ENCODE measurements at places on chromosomes 6 and 20.
A peak's percentile ranks its signal among the peaks of the same experiment; 100 is the strongest.

GRCh38 chr6:39197922-39198500 lies 31.3 kb downstream of the KCNK5 start:
- DNase-seq = no peak

- no peak for DNase-seq
Measured at GRCh38 chr6:150069706-150070105, 785 bp upstream of the ULBP3 start.

DNA sequence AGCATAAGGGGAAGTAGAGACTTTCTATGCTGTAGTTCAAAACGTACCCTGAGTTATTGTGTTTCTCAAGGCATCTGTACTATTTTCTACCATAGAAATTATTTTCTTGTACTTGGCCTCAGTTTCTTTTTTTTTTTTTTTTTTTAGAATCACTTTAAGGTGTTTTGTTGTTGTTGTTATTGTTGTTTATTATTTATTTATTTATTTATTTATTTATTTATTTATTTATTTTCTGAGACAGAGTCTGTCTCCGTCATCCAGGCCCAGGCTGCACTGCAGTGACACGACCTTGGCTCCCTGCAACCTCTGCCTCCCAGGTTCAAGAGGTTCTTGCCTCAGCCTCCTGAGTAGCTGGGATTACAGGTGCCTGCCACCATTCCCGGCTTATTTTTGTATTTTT lies 179.1 kb downstream of the GRIK2 start:
- no peak for DNase-seq

DNA sequence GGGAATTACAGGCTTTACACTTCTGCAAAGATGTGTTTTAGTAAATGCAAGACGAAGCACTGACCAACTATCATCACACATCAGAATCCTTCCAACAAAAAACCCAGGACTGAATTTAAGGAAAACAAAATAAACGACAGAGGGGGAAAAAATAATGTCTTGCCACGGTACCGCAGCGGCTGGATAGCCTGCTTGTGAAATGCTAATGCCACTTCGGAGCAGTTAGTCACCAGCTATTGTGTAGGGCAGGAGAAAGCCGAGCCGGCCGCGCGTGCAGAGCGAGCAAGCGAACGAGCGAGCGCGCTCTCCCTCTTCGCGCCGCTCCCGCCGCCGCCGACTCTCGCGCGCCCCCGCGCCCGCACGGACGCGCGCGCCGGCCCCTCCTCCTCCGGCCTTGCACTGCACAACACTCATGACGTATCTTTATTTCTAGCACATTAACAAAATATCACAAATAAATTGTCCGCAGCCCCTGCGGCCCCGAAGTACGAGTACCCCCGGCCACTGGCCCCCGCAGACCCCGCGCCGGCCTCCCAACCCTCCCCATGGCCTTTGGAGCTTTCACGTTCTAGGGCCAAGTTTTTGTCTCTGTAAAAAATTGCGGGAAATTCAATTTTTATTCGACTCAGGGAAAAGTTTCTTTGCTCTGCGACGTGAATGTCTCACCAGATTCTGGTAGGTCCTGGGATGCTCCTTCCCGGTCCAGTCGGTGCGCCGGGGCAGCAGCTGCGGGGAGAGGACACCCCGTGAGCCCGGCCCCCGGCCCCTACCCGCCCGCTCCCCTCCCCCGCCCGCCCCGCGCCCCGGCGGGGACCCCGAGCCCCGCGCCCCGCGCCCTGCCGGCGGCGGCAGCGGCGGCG lies 1.0 kb downstream of the PHIP start:
- DNase-seq = peak; percentile 83

DNA sequence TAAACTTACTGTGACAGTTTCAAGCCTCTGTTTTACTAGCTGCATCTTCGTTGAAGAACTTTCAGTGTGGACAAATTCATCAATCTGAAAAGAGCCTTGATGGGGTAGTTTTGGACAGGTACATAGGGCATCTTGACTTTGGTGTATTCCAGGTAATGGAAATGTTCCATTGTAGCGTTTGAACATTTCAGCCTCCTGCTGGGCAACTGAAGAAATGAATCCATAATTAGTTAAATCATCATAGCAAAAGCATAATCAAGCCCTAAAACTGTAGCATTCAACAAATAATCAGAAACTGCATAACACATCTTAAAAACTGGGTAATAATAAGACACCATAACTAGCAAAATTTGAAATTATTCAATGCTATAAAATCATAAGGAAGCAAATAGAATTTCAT lies 86.2 kb downstream of the AHI1 start:
- DNase-seq = no peak

- no peak for DNase-seq
Measured at GRCh38 chr6:143090314-143091044, 29.8 kb downstream of the AIG1 start.

GRCh38 chr20:47677635-47678453 lies 107.4 kb downstream of the SULF2 start:
- DNase-seq = peak; percentile 20

- DNase-seq = no peak
Measured at GRCh38 chr20:58710481-58711265, 18.1 kb downstream of the NPEPL1 start.

DNA sequence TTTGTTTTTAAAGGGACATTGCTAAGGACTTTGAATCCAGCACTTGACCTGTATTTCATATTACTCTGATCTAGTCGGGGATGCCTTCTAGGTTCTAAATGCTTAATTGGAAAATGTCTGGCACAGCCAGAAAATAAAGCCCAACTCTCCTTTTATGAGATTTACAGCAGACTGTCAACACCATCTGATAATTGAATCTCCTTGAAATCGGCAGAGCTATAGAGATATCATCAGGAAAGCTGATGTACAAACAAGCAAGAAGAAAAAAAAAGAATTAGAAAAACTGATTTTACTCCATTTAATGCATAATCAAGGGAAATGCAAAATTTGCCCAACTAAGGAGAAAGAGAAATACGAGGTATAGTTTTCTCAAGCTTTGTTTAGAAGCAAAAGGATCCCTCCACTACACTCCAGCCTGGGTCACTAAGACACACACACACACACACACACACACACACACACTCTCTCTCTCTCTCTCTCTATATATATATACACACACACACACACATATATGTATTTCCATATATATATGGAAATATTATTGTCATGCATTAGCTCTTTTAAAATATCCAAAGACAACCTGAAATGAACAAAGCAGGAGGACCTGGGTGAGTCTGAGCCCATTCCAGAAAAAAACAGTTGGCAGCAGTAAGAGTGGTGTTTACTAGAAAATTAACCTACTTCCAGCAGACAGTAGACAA lies 9.5 kb upstream of the FOXC1 start:
- no peak for DNase-seq

GRCh38 chr6:42086046-42087035 lies 36.0 kb downstream of the TAF8 start:
- DNase-seq = no peak

DNA sequence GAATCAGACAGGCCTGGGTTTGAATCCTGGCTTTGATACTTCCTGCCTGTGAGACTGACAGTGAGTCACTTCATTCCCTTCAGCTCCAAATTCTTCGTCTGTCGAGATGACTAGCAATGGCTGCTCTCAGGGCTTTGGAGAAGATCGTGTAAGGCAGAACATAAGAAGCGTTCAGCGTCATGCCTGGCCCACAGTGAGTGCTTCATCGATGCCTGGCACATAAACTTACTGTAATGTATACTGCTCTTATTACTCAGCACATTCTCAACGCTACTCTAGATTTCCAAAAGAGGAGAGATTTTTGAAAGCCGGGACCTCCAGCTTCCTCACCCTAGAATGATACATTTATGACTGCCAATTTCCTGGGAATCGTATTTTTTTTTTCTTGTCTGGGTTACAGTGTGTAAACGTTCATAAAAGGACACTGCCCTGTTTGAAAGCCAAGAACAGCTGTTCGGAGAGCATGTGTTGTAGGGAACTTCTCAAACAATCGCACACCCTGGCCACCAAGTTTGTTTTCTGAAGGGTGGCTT lies 16.2 kb upstream of the BCAS1 start:
- no peak for DNase-seq

DNA sequence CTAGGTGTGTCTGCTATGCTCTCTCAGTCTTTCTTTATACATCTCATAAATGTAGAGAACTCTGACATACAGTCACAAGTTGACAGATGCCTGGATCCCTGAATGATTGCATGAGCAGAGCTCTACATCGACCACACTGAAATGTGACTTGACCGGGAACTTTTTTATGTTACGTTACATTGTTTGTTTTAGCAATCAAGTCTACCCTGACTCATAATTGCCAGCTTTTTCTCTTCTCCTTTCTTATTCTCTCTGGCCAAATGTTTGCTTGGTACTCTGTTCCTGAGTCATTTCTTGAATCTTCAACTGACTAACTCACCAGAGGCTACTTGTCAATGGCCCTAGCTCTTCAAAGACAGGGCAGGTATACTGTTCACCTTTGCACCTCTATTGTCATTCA lies 213.6 kb upstream of the DTNBP1 start:
- DNase-seq = no peak

DNA sequence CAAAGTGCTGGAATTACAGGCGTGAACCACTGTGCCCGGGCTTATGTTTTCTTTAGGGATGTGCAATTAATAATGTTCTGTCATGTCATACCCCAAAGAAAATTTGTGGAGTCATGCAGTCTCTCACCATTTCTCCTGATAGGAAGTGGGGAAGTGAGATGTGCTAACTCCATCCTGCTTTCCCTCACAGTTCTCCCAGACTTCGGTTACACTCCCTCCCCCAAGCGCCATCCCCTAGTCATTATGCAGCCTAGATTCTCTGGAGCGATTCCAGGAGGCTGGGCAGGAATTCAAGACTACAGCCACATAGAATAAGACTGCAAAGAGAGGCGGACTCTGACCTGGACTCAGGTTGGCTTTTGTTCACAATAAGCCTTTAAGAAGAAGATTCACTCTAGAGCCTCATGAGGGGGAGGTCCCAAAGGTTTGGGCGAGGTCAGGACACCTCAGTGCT lies 271.4 kb downstream of the ALDH8A1 start:
- DNase-seq = no peak

GRCh38 chr6:128149796-128150195 lies 248.9 kb upstream of the THEMIS start:
- DNase-seq = no peak

DNA sequence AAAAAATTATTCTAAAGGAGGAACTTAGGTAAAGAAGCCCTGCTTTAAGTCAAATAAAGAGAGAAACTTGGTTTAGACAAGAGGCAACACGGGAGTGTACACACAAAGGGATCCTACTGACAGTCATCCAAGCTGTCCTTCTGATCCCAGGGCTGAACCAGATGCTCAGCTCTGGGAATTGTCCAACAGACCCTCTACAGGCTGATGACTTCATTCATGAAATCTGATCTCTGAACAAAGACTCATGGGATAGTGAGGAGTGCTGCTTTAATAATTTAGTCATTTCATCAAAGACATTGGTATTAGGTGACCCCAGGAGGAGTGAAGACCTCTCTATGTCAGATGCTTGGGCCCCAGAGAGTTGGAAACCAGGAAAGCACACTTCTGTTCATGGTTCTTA lies 65.6 kb upstream of the ARMH2 start:
- DNase-seq = no peak

GRCh38 chr6:17987447-17987696 lies at the start of gene KIF13A:
KIF13A (minus strand) TSS chr6:17987635; CDS start chr6:17987463, 172 bp downstream.
- no peak for DNase-seq

DNA sequence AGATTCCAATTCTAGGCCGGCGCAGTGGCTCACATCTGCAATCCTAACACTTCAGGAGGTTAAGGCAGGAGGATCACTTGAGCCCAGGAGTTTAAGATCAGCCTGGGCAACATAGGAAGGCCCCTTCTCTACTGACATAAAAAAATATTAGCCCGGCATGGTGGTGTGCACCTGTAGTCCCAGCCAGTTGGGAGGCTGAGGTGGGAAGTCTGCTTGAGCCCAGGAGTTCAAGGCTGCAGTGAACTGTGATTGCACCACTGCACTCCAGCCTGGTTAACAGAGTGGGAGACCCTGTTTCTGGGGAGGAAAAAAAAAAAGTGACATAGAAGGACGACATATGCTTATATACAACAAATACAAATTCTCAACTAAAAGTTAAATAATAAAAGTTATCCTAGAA lies 30.9 kb downstream of the B4GALT5 start:
- DNase-seq = no peak

DNA sequence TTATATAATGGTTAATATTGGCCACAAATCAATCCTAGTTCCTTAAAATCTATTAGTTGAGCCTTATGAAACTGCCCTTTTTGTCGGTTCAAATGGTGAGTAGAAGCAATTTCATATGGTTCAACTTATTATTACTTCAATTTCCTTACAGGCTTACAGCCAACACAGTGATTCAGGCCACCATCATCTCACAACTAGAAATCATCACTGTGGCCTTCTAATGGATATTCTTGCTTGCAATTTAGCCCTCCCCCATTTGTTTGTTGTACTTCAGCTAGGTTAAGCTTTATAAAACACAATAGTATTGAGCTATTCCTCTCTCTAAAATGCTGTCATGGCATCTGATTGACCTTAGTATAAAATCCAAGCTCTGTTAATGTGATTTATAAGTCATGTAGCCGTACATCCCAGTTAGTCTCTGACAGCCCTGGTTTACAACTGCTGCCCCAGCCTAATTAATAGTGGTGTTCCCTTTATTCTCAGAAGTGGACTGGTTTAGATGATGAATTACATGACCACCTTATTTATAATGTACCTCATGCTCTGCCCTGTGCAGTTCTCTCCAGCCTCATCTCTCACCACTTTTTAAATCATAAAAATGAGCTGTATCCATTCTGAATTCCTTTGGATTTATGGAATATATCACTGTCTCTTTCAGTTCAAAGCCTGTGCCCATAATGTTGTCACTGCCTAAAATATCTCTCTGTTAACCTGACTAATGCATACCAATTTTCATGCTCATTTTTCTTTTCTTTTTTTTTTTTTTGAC lies 36.7 kb downstream of the LAMA2 start:
- no peak for DNase-seq

DNA sequence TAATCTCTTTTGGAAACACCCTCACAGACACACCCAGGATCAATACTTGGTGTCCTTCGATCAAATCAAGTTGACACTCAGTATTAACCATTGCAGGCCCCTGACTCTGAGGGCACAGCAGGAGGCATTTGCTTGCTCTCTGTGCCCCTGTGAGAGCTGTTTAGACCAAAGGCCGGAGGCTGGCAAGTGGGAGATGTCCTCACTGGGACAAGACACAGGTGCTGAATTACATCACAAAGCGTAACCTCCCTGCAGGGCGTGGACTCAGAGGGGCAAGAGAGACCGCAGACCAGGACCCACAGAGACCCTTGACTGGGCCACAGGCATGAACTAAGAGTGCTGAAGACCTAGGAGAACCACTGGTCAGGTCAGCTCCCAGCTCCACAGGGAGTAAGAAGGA lies at the start of gene CST8:
CST8 (plus strand) TSS at position 301 of the 400 bp plus-strand sequence. CDS start 551 bp downstream, outside the sequence.
- DNase-seq = no peak

DNA sequence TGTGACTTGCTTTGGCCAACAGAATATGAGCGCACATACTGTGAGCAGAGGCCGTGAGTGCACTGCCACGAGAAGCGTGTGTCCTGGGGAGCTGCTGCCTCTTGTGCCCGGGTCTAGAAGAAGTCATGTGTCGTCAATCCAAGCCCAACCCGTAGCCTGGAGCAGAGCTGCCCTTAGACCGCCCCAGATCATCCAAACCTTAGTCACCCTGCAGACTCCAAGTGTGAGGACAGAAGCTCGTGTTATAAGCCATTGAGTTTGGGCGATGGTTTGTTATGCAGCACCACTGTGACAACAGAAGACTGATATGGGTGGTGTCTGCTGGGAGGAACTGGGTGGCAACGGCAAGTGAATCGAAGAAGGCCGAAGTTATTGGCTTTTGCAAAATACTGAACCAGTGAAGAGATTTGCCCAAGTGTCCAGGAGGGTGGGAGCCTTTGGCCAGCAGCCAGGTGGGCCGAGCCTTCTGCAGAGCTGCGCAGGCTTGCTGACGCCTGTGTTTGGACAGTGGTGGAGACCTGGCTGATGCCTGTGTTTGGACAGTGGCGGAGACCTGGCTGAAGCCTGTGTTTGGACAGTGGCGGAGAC lies 101.3 kb upstream of the SULF2 start:
- no peak for DNase-seq

- no peak for DNase-seq
Measured at GRCh38 chr6:107488875-107489635, 862 bp upstream of the SOBP start.

All from activated CD4-positive, CD25-positive, alpha-beta regulatory T cell (primary cell).